Dorsolateral prefrontal cortex (tissue), 122 donors: ENCODE measurements at places on chromosomes 3 and 15.

- no peak for DNase-seq
Observed at GRCh38 chr3:78754066-78754743, 1013.6 kb downstream of the ROBO1 start.

GRCh38 chr15:31802761-31803160 lies 227.6 kb upstream of the CHRNA7 start:
- no peak for DNase-seq

DNA sequence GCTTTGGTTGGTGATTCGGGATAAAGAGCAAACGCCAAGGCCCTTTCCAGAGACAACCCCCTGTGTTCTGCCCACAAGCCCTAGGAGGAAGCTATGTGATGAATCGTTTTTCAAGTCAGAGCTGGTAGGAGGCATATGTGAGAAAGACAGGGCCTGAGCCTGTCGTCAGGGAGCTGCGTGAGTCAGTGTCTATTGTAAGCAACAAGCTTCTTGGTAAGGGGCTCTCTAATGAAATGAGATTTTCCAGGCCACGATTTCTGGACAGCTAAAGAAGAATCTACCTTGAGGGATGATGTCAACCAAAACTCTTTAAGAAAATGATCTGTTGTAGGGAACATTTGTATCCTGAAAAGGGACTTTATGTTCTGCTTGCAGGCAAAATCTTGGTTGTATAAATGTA lies 318.9 kb upstream of the IL12A start:
- no peak for DNase-seq

GRCh38 chr15:81454024-81454423 lies 80.0 kb upstream of the TMC3 start:
- no peak for DNase-seq

- DNase-seq = no peak
Observed at GRCh38 chr3:17642474-17642873, 100.0 kb downstream of the TBC1D5 start.

GRCh38 chr3:104018541-104018940 lies 1348.2 kb upstream of the ALCAM start:
- no peak for DNase-seq

- no peak for DNase-seq
Observed at GRCh38 chr15:90561344-90562244, 31.9 kb downstream of the CRTC3 start.
